ENCODE measurements at places on chromosomes 12 and 14.

- DNase-seq: no peak
These were observed 378.5 kb downstream of the ADGRD1 start for GRCh38 chr12:131332224-131332623.

DNA sequence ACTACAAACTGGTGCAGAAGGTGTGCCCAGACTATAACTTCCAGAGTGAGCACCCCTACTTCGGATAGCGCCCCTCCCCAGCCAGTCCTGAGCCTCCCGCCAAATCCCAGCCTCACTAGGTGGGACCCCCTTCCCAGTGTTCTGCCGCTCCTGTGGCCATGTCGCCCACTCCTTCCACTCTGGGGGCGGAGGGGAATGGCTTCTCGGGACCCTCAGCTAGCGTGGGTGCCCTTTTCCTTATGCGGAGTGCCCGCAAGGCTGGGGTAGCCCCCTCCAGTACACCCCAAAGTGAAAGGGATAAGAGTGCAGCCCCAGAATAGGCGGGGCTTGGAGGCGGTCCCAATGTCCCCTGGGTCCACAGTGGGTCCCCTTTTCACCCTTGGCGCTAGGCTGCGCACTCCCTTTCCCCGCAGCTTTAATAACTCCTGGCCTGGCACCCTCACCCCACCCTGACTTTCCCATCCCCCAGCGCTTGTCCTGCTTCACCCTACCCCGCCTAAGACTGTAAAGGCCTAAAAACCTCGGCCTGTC is 3.8 kb upstream of the SHMT2 start:
- no peak for DNase-seq

DNA sequence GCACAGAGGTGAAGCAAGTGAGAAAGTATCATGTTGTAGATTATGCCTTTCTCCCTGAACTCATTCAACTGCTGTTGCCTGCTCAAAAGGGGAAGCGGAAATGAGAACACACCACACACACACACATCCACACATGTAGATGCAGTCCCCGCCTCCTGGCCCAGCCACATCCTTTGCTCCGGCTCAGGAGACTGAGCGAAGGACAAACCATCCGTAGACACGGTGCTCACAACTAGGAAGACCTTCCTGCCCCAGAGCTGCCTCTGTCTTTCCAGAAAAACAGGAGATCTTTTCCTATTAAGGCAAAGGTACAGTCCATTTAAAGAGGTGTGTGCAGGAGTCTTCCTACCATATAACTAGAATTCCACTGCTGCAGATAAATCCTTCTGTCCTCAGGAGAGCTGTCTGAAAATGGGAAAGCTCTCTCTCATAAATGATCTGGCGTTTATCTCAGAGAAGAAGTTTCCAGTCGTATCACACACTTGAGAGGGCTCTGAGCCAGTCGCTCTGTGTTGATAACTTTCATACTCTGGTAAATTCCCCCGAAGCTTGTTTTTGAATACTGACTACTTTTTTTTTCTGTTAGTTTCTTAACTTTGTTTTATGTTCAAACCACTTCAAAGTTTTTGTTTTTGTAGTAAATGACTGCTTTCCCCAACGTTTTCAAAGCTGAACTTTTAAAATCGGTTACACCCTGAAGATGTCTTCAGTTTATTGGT is at the start of gene TESPA1:
Gene TESPA1 (minus strand): TSS at position 105 of the 719 bp plus-strand sequence. CDS start 10,200 bp downstream, outside the sequence.
- peak; percentile 71 for DNase-seq

DNA sequence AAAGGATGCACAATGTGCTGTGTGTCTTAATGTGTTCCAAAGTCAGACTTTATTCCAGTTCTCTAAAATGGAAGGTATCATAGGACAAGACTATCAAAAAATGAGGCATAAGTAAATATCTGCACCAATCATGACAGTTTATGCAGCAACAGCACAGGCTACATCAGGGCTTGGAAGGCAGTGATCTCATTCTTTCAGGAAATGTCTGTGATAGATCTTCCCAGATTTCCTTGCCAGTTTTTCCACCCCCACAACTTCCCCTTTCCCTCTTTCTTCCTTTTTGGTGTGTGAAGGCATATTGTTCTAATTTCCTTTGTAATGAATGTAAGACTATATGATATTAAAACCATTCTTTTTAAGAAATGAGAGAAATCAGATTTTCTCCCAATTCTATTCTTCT is 326.7 kb downstream of the ATP23 start:
- no peak for DNase-seq

GRCh38 chr12:132638541-132639408 is 20.2 kb downstream of the P2RX2 start:
- DNase-seq: no peak

- no peak for DNase-seq
These were observed 60.7 kb downstream of the VCPKMT start for GRCh38 chr14:50055461-50056228.

DNA sequence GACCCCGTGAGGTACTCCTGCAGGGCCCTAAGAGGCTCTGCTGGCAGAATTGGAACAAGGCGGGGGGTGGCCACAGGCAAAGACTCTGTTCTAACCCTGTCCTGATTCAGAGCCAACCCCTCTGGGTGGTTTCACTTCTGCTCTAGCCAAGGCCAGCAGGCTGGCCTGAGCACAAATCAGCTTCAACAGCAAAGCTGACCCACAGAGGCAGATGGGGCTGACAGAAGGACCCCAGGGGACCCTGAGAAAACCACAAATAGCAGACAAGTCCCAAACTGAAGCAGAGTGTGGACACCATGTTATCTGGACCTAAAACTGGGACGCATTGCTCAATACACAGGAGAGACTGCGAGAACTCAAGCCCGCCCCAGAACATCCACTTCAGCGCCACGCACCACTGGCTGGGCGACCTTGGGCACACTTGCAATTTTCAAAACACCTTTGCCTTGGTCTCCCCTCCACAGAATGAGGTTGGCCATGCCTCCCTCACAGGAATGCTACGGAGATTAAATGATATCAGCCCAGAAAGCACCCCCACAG is 76.4 kb upstream of the DICER1 start:
- no peak for DNase-seq

DNA sequence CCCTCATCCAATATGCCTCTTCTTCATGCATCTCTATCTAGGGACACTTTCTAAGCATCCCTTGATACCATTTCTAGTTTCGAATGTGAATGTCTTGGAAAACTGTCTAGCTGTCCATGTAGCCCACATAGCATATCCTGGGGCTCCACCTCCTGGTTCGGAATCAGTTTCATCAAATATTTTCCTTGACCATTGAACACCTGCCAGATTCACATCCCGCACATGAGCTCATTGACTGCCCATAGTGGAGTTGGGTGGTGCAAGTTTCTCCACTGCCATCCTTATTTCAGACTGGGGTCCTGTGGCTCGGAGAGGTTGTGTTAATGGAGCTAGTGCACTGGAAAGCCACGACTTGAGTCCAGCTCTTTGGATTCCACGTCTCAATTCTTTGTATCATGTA is 58.6 kb upstream of the TMEM263 start:
- no peak for DNase-seq

DNA sequence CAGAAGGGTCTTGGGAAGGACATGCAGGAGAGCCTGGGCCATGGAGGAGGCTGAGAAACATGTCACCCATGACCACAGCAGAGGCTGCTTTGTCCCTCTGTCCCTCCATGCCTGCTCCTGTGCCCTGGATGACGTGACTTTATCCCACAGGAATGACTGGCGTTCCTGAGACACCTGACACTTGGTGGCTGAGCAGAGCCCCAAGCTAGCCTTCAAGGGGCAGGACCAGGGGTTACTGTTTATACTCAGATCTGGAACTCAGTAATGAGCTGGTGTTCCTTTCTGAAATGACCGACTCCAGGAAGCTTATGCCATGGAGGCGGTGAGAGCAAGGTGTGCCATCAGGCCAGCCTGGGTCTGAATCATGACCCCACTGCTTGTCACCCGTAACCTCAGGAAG is 44.2 kb downstream of the ZFP36L1 start:
- DNase-seq: no peak

DNA sequence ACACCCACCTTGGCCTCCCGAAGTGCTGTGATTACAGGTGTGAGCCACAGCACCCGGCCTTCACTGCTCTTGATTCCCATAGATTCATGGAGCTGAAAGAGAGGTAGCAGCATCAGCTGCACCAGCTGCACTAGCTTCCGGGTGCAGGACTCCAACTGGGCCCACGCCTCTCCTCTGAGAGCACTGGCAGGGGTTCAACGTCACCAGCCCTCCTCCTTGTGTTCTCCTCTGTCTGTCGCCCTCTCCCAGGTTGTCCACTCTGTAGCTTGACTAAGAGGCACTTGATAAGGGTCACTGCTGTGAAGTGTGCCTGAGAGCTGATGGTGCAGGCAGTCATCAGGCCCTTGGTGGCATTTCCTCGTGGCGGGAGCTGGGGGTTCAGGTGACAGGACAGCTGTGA is 28.3 kb downstream of the MLXIP start:
- no peak for DNase-seq

DNA sequence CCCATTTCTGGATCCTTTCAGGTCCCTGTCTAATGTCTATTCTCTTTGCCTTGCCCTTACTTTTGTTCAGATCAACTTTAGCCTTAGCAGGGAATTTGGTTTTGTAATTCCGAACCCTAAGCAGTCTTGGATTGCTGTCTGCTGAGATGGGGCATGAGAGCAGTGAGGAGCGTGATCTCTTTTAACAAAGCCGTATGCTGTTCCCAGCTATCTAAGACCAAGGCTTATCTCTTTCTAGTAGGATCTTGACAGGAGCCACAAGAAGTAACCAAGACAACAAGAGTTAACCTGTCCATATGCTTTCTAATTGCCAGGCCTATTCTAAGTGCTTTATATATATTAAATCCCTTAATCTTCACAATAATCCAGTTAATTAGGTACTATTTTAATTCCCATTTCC is 4.5 kb upstream of the DHRS7 start:
- no peak for DNase-seq

- DNase-seq: no peak
These were observed 4.9 kb downstream of the VAMP1 start for GRCh38 chr12:6465467-6466183.

DNA sequence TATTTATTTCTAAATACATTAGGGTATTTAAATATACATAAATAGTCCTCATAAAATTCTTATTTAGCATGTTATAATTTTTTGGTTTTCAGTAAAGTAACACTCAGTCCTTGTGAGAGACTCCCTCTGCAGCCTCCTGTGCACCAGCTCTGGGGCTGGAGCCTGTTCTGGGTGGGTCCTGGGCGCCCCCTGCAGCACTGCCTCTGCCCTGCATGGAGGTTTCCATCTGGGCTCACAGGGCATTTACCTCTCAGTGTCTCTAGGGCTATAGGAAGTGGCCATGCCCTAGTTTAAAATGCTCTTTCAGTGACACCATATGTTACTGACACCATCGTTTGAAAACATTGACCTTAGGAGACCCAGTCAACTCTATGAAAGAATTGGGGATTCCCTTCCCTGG is 1155.2 kb downstream of the TMEM121 start:
- DNase-seq: no peak

DNA sequence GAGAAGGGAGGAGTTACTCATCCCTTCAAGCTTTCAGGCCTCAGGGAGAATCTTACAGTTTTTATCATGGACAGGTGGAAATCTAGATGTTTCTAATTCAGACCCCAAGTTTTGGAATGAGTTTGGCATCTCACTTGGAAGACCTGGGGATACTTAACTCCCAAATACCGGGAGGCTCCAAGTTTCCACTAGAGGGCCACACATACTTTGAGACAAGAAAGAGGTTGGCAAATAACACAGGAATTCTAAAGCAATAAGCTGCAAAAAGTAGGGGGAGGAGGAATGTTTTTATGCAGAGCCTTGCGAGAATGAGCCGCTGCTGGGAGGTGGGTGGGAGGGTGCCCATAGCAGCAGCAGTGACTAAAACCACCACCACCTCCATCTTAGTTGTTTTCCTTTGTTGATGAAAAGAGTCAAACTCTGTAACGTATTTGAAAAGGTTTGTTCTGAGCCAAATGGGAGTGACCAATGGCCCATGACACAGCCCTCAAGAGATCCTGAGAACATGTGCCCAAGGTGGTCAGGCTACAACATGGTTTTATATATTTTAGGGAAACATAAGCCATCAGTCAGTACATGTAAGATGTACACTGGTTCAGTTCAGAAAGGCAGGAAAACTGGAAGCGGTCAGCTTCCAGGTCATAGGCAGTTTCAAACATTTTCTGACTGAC is 34.2 kb upstream of the RNASE1 start:
- DNase-seq: no peak

DNA sequence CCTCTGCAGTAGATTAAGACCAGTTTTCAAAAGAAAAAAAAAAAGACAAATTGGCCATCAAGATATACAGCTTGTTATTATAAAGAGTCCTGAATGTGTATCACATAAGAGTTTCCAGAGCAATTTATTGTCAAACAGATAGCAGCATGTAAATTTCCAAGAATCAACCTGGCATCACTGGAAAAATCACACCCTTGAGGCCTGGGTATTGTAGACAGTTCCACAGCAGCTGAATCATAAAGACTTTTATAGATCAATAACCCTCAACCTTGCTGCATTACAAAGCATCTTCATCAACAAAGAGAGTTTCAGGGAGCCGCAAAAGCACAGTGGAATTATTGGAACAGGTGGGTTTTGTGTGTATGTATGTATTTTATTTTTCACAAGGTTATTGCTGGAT is 94.6 kb upstream of the LRIG3 start:
- DNase-seq: no peak

DNA sequence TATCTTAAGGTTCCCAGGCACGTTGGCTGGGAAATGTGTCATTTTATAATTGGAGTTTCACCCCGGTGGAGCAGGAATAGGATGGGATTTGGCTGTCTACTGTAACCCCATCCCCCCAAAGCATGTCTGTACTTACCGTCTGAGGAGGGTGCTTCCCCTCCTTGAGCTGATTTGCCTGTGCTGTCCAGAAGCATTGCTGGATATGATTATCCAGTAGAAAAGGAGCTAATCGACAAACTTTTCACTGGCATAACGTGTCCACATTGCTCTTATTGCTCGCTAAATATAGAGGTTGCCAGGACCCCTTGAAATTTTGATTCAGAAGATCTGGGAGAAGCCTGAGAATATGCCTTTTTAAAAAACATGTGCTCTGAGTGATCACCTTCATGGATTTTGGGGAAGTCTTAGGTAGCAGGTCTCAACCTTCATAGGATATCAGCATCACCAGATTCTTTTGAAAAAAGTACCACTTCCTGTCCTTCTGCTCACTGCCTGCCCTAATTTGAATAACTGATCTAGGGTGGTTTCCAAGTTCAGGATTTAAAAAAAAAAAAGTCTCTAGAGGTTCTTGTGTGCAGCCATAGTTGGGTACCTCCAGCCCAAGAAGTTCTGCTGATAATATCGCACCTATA is 80.4 kb upstream of the KCNA1 start:
- DNase-seq: no peak

DNA sequence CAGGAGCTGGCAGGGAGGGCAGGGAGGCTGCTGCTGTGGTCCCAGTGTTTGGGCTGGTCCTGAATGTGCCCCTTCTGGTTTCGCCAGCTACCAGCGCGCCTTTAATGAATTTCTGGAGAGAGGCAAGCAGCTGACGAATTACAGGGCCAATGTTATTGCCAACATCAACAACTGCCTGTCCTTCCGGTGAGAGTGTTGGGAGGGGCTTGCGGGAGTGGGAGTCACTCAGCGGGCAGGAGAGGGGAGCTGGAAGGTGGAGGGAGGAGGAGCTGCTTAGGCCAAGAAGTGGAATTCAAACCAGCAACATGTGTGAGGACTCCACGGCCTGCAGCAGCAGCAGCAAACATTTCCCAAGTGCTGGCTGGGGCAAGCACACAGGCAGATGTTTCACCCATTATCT is 7.7 kb downstream of the TNFAIP2 start:
- no peak for DNase-seq
